Calu3 (cell line): ENCODE measurements at places on chromosomes 6 and 20. TPM values are rescaled to one million over a fixed set of nuclear protein-coding genes. Genes with fewer than 3 reads are reported as not detected.

DNA sequence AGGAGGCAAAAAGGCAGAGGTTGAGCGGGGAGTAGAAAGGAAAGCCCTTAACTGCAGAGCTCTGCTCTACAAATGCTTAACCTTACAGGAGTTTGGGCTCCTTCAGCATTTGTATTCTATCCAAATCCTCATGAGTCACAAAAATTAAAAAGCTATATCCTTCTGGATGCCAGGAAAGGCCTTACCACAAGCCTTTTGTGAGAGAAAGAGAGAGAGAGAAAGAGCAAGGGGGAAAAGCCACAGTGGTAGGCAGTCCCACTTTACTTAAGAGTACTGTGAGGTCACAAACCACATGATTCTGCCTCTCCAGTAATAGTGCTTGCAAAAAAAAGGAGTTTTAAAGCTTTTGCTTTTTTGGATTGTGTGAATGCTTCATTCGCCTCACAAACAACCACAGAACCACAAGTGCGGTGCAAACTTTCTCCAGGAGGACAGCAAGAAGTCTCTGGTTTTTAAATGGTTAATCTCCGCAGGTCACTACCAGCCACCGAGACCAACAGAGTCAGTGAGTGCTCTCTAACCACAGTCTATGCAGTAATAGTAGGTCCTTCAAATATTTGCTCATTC, at the start of gene RUNX2:
Gene RUNX2 (plus strand): TSS at position 375 of the 567 bp plus-strand sequence. CDS start 397 bp downstream, outside the sequence.
- no peaks in the 10 kb centered on the region for H3K27me3 ChIP-seq
- no peak within 1 kb of the TSS for H3K27ac ChIP-seq
- no peak within 1 kb of the TSS for H3K4me3 ChIP-seq

DNA sequence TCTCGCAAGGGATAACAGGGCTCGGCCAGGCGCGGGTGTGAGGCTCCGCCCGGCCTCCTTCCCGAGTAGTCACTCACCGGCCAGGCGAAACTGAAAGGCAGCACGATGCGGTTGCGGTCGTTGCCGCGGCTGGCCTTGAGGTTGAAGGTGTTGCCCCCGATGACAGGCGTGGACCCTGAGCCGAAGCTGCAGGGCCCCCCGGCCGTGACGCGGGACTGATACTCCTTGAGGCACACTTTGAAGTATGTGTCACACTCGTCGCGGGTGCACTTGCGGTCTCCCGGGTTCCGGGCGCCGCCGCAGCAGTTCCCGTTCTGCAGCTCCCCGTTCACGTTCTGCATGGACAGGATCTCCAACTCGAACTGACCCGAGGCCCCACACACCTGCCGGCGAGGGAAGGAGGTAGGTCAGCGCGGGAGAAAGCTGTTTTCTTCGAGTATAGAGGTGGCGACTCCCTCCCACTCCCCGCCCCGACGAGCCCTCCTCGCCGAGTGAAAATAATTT, 1.1 kb downstream of the JAG1 start:
- no peaks in the 10 kb centered on the region for H3K27me3 ChIP-seq
- DNase-seq: no peak
- peak overlapping the region; percentile 92 for H3K27ac ChIP-seq
- peaks cover 79% of the 10 kb centered on the region for H3K36me3 ChIP-seq
- peaks cover 4% of the 10 kb centered on the region for H3K4me1 ChIP-seq

TMEM14B gene
- 50.4 and 63.9 TPM in 2 replicates for total RNA-seq

GRCh38 chr6:15340775-15341174, 94.9 kb downstream of the JARID2 start:
- no peak overlapping the region for H3K4me3 ChIP-seq
- H3K27me3 ChIP-seq: no peaks in the 10 kb centered on the region
- peaks cover 35% of the 10 kb centered on the region for H3K4me1 ChIP-seq
- peaks cover 2% of the 10 kb centered on the region for H3K36me3 ChIP-seq
- H3K27ac ChIP-seq: no peak overlapping the region

GRCh38 chr20:62980970-62981369, 25.8 kb downstream of the BHLHE23 start:
- DNase-seq: no peak
- no peak overlapping the region for H3K27ac ChIP-seq
- H3K4me3 ChIP-seq: no peak overlapping the region

GRCh38 chr20:61524951-61525666, 273.0 kb downstream of the CDH4 start:
- no peak overlapping the region for H3K4me3 ChIP-seq
- peaks cover 5% of the 10 kb centered on the region for H3K36me3 ChIP-seq
- DNase-seq: no peak
- H3K4me1 ChIP-seq: no peaks in the 10 kb centered on the region
- H3K27ac ChIP-seq: no peak overlapping the region

WFDC12 gene
- total RNA-seq: not detected in 2 replicates

DNA sequence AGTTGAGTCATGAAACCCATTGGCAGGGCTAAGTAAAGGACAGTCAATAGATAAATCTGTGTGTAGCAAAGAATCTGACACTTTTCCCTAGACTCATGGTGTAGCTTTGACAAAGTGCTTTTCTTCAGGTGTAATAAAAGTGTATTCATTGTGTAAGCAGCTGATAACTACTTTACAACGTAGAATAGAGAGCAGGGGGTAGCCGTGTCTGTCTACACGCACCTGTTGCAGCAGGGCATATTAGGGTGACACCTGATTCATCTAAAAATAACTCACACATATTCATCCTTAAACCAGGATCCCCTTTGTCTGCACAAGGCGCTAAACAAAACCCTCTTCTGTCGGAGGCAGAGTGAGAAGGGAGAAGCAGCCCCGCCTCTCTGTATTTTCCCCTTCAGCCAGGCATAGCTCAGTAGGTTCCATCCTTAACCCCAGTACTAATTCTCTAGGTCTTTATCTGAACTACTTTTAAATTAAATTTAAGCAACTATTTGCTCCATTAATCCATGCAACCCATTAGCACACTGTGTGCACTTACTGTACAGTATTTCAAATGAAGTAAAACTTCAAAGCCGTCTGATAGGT, 306.7 kb upstream of the SASH1 start:
- no peaks in the 10 kb centered on the region for H3K4me1 ChIP-seq
- no peak overlapping the region for H3K4me3 ChIP-seq
- no peaks in the 10 kb centered on the region for H3K27me3 ChIP-seq
- DNase-seq: no peak
- H3K27ac ChIP-seq: no peak overlapping the region

LHFPL5 gene
- total RNA-seq: 0.42 and 0.66 TPM in 2 replicates

DNA sequence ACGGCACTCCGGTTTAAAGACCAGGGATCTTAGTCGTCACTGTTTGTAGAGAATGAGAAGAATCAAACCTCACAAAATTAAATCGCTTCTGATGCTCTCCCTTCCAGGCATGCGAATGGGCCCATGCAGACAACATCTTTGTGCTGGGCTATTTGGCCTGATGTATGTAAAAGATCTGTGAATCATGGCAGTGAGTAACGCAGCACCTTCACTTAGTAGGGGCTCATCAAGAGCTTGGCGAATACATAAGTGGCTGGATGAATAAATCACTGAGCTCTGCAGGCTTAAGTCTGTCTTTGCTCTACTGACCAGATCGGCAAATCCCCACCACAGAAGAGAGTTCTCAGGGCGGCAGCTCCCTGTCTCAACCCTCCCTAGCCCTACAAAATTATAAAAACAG, 44.8 kb upstream of the AFDN start:
- peaks cover 16% of the 10 kb centered on the region for H3K4me1 ChIP-seq
- H3K27ac ChIP-seq: no peak overlapping the region
- no peaks in the 10 kb centered on the region for H3K36me3 ChIP-seq
- no peaks in the 10 kb centered on the region for H3K27me3 ChIP-seq

- no peaks in the 10 kb centered on the region for H3K36me3 ChIP-seq
- no peaks in the 10 kb centered on the region for H3K4me1 ChIP-seq
- H3K4me3 ChIP-seq: no peak overlapping the region
- peaks cover 24% of the 10 kb centered on the region for H3K27me3 ChIP-seq
- DNase-seq: no peak
Measured at GRCh38 chr6:75317503-75318206, 33.1 kb upstream of the TMEM30A start.

DNA sequence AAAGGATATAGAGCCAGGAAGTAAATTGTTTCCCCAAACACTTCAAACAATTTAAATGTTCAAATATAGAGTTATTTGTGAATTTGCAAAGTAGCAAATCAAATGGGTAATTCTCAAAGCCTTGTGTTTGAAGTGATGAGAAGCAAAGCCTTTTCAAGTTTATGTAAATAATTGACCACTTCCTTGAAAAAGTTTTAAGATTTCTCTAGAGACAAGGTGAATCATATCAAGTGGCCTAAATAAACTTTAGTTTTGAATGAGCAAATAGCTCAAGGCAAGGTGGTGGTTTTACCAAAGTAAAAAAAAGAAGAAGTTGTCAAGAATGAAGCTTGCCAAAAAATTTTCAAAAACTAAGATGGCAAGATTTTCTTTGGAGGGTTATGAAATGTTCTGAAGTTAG, 42.6 kb upstream of the IFNGR1 start:
- H3K27me3 ChIP-seq: no peaks in the 10 kb centered on the region
- peaks cover 25% of the 10 kb centered on the region for H3K4me1 ChIP-seq
- H3K36me3 ChIP-seq: no peaks in the 10 kb centered on the region
- no peak overlapping the region for H3K27ac ChIP-seq
- H3K4me3 ChIP-seq: no peak overlapping the region

GRCh38 chr20:15618110-15618509, 955.1 kb downstream of the KIF16B start:
- H3K4me3 ChIP-seq: no peak overlapping the region
- DNase-seq: no peak
- no peak overlapping the region for H3K27ac ChIP-seq
- H3K27me3 ChIP-seq: no peaks in the 10 kb centered on the region
- H3K36me3 ChIP-seq: no peaks in the 10 kb centered on the region

- peaks cover 19% of the 10 kb centered on the region for H3K4me1 ChIP-seq
- no peaks in the 10 kb centered on the region for H3K36me3 ChIP-seq
- H3K27ac ChIP-seq: no peak overlapping the region
- H3K4me3 ChIP-seq: no peak overlapping the region
- DNase-seq: peak; percentile 34
Measured at GRCh38 chr6:118580585-118581419, 32.7 kb downstream of the PLN start.

DNA sequence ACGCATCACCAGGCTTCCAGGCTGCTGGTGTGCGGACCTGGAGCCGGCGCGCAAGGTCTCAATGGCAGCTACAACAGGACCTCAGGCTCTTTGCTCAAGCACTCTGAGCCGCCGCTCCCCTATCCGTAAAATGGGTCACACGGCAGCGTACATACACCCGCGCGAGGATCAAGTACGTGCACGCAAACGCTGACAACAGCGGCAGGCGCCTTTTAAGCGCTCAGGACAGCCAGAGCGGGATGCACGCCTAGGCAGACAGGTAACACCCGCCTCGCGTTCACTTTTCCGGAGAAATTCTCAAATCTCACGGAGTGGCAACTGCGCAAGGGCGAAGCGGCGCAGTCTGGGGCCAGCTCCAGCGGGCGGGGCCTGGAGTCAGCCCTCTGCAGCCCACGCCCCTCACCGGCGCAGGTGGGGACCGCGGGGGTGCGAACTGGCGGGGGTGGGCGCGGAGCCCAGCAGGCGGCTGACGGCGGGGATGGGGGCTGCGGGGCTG, 535 bp downstream of the EXOC2 start:
- peak; percentile 47 for DNase-seq
- H3K27ac ChIP-seq: no peak overlapping the region
- peaks cover 18% of the 10 kb centered on the region for H3K27me3 ChIP-seq
- peaks cover 21% of the 10 kb centered on the region for H3K4me1 ChIP-seq
- peaks cover 14% of the 10 kb centered on the region for H3K36me3 ChIP-seq
- peak overlapping the region; percentile 90 for H3K4me3 ChIP-seq

DNA sequence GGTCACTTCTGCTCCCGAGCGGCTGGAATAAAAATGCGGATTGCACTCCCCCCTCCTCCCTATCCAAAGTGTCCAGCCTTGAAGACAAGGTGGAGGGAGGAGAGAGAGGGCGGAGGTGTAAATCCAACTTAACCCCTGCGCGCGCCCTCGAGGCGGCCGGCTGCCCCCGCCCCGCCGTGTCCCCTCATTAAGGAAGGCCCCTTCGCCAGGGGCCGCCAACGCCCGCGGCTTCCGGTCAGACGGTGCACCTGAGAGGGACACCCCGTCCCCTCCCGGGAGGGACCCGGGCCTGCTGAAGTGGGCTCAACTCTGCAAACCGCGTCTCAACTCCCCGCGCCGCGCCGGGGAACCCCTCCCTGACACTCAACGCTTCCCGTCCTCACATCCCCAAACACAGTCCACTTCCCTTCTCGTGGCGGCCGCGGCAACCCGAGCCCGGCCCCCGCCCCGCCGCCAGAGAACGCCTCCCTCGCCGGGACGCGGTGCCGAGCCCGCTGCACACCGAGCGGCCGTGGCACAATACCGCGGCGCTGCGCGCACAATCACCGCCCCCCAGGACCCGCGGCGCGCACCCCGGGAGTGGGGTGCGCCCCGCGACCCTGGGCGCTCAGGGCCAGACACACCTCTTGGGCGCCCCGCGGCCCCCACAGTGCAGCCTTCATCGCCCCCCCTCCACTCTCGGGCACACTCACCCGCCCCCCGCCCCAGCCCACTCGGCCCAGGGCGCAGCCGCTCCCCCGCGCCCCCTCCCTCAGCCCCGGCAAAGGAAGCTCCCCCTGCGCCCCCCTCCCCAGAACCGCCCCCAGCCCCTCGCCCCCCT, 102.5 kb downstream of the NOL4L start:
- H3K36me3 ChIP-seq: peaks cover 47% of the 10 kb centered on the region
- peak; percentile 52 for DNase-seq
- H3K4me3 ChIP-seq: peak overlapping the region; percentile 89
- peak overlapping the region; percentile 12 for H3K27ac ChIP-seq
- peaks cover 24% of the 10 kb centered on the region for H3K27me3 ChIP-seq
- H3K4me1 ChIP-seq: peaks cover 50% of the 10 kb centered on the region

DNA sequence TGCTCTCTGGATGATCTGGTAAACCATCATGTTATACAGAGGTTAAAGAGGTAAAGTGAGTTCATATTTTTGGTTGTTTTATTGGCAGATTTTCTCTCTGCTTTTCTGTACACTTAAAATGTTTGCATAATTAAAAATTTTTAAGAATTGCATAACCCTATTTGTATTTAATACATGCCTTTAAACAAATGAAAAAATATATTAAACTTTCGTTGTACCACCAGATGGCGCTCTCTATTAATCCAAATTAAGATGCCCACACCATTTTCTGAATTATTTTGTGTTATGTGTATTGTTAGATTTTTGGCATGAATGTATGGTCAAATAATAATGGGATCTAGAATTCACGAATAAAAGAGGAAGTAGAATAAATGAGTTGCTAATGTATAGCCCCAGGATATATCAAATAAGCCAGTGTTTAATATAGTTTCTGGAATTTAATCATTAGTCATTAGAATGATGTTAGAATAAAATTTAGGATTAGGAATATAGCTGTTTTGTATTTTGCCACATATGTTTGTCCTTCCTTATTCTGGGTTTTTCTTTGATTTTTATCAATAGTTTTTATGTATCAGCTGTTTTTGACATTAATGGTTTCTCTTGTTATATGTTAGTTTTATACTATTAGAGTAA, 38.9 kb downstream of the SMAP1 start:
- H3K27ac ChIP-seq: no peak overlapping the region
- peaks cover 26% of the 10 kb centered on the region for H3K4me1 ChIP-seq
- H3K36me3 ChIP-seq: no peaks in the 10 kb centered on the region
- peak; percentile 28 for DNase-seq
- no peak overlapping the region for H3K4me3 ChIP-seq
- no peaks in the 10 kb centered on the region for H3K27me3 ChIP-seq

ISM1 gene
- not detected in 2 replicates for total RNA-seq

GRCh38 chr6:15745781-15746180, 83.0 kb upstream of the DTNBP1 start:
- no peak for DNase-seq
- no peak overlapping the region for H3K4me3 ChIP-seq
- no peaks in the 10 kb centered on the region for H3K36me3 ChIP-seq
- H3K27ac ChIP-seq: no peak overlapping the region
- no peaks in the 10 kb centered on the region for H3K27me3 ChIP-seq
- no peaks in the 10 kb centered on the region for H3K4me1 ChIP-seq
